ENCODE measurements at places on chromosomes 3 and 15.

DNA sequence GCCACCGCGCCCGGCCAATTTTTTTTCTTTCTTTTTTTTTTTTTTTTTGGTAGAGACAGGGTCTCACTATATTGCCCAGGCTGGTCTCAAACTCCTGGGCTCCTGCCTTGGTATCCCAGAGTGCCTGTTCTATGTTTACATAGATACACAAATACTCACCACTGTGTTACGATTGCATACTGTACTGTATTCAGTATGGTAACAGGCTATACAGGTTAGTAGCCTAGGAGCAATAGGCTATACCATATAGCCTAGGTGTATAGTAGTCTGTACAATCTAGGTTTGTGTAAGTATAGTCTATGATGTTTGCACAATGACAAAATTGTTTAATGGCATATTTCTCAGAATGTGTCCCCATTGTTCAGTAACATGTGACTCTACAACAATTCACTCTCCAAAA is 26.6 kb downstream of the CSTA start:
- no peak for DNase-seq

DNA sequence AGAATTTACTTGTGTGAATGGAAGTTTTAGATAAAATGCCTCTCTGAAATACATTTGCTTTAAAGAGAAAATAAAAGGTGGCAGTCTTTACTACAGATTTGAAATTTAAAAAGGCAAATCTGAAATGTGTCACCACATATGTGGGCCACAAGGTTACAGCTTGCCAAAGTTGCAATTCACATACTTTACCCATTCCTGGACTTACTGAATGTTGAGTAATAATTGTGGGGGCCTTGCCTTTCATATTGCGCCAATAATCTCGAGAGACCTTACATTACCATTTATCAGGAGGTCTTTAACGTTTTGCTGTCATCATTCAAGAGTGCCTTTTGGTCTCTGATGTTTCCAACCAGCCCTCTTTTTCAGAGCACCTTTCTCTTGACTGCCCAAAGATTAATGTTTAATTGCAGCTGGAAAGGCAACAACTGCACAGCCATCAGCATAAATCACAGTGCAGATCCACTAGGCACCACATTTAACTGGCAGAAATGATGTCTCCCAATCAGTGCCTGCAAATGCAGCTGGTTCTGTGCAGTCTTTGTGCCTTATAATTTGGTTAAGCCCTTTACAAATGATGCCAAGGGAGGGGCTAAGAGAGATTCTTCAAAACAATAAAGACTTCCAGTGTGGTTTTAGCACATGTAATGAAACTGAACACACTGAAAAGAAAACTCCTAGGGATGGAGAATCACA is 206.8 kb downstream of the MAGI1 start:
- DNase-seq, result peak; percentile 63

DNA sequence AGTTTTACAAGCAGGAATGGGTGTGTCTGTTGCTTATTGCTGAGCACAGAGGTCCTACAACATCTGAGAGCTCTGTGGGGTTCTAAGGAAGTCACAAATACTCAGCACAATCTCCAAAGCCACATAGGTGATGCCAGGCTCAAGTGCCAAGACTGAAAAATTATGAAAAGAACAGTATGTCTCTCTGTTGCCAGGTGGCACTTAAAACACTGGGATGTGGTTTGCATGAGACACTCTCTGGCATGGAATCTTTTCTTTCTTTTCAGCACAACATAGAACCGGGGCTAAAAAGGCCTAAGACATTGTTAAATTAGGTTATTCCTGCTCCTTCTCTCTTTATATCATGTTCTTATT is 127.3 kb upstream of the PRICKLE2 start:
- DNase-seq, result peak; percentile 58

- DNase-seq, result no peak
Observed at GRCh38 chr3:178420033-178420432, 116.2 kb upstream of the KCNMB2 start.

GRCh38 chr15:41978534-41978933 is 6.2 kb upstream of the EHD4 start:
- no peak for DNase-seq

GRCh38 chr3:37377670-37378069 is 203.3 kb upstream of the LRRFIP2 start:
- no peak for DNase-seq

DNA sequence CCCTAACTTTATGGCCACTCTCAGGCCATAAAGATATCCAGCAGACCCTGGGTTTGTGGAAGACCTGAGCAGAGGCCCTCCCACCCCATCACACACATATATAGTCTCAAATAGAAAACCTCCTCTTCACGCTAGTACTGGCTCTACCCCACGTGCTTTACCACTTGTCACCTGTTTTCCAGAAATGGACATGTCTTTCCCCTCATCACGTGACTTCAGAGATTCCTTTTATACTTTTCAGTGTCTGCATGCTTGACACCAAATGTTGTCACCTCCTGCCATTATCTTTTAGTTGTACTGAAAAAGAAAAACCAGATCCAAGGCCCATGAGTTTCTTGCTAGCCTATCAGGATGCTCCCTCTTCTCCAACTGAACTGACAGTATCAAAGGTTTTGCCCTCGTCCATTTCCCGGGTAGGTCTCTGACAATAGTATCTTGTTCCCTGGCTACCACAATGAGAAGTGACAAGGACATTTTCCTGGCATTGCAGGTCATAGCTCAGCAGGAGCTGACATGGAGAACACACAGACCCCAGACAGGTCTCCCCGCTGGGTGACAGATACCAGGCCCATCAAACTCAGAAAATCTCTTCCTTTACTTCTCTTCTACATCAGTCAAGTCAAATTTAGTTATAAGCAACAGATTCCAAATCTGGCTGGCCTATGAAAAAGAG is 650.0 kb upstream of the CFAP20DC start:
- DNase-seq, result no peak

GRCh38 chr3:138785951-138786350 is 48.8 kb downstream of the PIK3CB start:
- no peak for DNase-seq

GRCh38 chr3:185517387-185518130 is 18.7 kb upstream of the TMEM41A start:
- DNase-seq, result no peak

DNA sequence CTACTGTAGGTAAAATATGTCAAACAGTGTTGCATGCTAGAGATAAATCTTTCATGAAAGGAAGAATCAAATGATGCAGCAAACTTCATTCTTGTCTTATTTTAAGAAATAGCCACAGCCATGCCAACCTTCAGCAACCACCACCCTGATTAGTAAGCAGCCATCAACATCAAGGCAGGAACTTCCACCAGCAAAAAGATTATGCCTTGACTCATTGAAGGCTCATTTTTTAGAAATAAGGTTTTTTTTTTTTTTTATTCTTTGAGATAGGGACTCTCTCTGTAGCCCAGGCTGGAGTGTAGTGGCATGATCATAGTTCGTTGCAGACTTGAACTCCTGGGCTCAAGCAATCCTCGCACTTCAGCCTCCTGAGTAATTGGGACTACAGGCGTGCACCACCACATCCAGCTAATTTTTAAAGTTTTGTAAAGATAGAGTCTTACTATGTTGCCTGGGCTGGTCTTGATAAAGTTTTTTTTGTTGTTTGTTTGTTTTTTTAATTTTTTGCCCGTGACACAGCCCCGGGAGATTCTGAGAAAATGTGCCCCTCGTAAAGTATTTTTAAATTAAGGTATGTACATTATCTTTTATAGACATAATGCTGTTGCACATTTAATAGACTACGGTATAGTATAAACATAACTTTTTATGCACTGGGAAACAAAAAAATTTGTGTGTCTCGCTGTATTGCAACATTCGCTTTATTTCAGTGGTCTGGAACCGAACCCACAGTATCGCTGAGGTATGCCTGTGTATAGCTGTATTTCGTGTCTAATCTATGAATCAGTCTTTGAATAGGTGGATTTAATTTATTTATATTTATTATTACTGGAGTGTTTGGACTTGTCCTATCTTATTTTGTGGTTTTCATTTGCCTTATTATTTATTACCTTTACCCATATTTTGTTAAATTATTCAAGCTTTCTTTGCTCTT is 23.3 kb downstream of the SNRK start:
- no peak for DNase-seq

- DNase-seq, result no peak
Observed at GRCh38 chr3:23760871-23761373, 44.8 kb upstream of the UBE2E1 start.

- DNase-seq, result peak; percentile 58
Observed at GRCh38 chr15:73927003-73927475, 777 bp downstream of the LOXL1 start.

- no peak for DNase-seq
Observed at GRCh38 chr3:15345608-15346137, 13.3 kb upstream of the SH3BP5 start.

- DNase-seq, result no peak
Observed at GRCh38 chr3:170154569-170155143, 26.9 kb downstream of the PHC3 start.

- peak; percentile 46 for DNase-seq
Observed at GRCh38 chr3:187006864-187007630, 76.7 kb downstream of the ST6GAL1 start.

DNA sequence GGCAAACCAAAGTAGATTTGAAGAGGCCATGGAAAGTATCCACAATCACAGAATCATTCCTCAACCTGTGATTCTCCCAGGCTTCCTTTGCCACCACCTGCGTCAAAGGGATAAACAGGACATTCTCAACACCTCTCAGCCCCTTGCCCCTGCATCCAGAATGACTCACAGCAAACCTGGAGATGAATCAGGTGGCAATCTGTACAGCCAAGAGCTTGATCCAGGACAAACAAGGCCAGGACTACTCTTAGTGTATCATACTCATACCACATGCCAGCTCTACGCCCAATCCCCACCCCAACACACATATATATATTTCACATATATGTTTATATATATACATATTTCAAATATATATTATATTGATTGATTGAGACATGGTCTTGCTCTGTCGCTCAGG is 23.6 kb upstream of the C3orf62 start:
- DNase-seq, result no peak

DNA sequence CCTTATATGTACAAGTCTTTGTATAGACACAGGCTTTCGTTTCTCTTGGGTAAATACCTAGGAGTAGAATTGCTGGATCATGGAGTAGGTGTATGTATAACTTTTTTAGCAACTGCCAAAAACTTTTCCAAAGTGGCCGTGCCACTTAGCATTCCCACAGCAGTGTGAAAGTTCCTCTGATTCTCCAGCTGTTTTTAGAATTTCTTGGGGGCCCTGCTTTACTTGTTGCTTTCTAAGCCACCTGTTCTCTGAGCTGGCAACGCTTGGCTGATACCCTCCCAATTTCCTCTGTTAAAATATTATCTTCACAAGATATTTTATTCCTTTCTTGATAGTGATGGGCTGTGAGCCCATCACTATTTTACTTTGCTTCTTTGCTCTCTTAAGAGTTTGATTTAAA is 19.2 kb downstream of the LIMD1 start:
- DNase-seq, result no peak

- no peak for DNase-seq
Observed at GRCh38 chr15:86399041-86399954, 319.6 kb downstream of the AGBL1 start.

DNA sequence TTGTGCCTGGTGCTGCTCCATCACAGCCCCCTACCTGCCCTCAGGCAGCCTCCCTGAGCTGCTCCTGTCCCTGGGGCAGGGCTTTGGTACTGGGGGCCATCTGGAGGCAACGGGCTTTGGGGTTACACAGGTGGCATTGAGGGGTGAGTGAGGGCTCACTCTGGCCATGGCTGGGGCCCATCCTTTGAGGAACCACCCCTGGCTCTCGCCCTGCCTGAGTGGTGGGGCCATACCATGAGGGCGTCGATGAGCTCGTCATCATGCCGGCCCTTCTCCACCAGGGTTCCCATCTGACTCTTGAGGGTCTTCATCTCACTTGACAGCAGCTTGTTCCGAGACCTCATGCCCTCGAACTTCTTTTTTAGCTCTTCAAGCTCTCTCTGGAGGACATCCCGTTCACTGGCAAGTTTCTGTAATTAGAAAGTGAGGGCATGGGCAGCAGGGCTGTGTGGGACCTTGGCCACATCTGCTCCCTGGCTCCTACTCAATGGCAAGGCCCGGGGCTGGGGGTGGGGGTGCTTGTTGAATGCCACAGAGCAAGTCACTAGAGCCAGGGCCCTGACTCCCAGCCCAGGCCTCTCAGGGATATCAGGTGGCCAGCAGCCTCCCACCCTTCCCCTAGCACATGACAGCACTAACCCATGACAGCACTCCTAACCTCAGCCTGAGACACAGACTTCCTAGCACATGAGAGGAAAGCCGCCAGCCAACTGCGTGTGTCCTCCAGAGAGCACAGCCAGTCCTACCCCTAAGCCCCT is 33.5 kb downstream of the CCDC13 start:
- no peak for DNase-seq

GRCh38 chr15:41904541-41905005 is 10.7 kb upstream of the SPTBN5 start:
- peak; percentile 59 for DNase-seq

DNA sequence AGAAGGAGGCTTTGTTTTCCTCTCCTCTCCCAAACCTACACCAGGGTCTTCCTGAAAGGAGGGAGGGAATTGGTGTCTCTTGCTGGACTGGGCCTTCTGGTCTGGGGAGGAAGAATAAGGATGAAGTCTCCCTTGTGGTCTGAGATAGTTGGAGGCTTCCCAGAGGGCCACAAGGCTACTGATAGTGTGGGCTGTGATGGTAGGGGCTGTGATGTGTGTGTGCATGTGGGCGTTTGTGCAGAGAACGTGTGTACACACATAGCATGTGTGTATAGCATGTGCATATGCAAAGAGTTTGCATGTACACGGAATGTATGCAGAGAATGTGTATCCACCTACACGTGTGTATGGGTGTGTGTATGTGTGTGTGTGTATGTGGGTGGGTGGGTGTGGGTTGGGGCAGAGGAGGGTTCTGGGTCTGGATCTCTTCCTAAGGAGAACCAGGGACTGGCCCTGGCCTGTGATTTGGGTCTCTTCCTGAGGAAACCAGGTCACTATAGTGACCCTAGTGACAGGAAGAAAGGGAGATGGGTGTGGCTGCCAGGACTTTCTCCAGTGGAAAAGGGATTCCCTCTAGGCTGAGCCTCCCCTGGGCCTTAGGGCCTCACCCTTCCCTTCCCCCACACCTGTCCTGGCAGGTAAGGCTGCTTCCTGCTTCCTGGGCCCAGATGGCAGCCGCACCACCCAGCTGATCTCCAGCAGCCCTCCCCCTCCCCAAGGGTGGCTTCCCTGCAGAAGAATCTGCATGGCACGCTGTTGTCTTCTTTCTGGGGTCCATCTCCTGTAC is 1.7 kb downstream of the FLNB start:
- no peak for DNase-seq

GRCh38 chr3:129663045-129663446 is 56.6 kb upstream of the PLXND1 start:
- peak; percentile 83 for DNase-seq

DNA sequence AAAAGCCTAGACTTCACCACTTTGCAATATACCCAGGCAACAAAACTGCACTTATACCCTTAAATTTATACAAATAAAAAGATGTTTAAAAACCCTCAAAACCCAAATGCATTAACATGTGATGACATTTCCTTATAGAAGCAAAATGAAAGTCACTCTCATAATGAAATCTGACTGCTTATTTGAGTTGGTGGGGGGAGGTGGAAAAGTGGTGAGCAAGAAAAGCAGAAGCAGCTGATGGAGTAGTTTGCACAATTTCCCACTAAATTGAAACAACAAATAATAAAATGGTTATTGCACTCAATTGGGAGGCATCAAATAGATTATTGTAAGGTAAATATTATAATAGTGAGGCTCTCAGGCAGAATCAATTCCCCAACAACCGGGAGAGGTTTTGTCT is 54.0 kb upstream of the GADL1 start:
- DNase-seq, result no peak

- DNase-seq, result no peak
Observed at GRCh38 chr15:45670511-45670910, 35.7 kb downstream of the SQOR start.

- peak; percentile 8 for DNase-seq
Observed at GRCh38 chr3:153096731-153097131, 65.3 kb upstream of the RAP2B start.
